ENCODE measurements at places on chromosomes 1 and 21.

DNA sequence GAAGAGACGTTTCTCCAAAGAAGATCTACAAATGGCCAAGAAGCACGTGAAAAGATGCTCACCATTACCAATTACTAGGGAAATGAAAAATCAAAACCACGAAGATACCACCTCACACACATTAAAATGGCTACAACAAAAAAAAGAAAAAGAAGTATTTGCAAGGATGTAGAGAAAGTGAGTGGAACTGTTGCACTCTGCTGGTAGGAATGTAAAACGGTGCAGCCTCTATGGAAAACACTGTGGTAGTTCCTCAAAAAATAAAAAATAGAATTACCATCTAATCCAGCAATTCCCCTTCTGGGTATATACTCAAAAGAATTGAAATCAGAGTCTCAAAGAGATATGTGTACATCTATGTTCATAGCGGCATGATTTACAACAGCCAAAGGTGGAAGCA is 115.4 kb upstream of the EDN2 start:
- no peak for DNase-seq

GRCh38 chr1:212586206-212587015 is 22.1 kb upstream of the ATF3 start:
- no peak for DNase-seq

GRCh38 chr1:164592634-164593033 is 33.6 kb downstream of the PBX1 start:
- no peak for DNase-seq

DNA sequence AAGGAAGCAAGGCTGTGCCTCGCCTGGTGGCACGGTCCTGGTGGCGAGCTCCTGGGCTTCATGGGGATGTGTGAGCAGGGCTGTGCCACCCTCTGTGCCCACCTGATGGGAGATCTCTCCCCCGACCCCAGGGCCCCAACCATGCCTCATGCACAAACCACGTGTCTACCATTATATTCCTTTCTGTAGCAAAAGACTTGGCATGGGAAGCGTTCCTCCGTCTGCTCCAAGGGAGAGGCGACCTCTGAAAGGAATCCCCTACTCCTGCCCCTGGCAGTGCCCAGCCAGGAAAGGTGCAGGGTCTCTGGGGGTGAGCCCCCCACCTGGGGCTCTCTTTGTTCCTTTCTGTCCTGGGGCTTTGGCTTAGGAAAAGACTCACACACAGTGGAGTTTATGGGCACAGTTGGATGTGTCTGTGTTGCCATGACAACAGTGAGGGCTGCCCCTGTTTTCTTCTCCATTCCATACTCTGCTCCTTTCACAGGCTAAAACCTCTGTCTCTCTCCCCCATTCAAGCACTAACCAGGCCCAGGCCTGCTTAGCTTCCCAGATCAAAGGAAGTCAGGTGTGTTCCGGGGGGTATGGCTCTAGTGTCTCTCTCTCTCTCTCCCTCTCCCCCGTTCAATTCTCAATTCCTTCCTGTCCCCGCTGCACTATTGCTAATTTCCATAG is 21.4 kb upstream of the LRRN2 start:
- no peak for DNase-seq

DNA sequence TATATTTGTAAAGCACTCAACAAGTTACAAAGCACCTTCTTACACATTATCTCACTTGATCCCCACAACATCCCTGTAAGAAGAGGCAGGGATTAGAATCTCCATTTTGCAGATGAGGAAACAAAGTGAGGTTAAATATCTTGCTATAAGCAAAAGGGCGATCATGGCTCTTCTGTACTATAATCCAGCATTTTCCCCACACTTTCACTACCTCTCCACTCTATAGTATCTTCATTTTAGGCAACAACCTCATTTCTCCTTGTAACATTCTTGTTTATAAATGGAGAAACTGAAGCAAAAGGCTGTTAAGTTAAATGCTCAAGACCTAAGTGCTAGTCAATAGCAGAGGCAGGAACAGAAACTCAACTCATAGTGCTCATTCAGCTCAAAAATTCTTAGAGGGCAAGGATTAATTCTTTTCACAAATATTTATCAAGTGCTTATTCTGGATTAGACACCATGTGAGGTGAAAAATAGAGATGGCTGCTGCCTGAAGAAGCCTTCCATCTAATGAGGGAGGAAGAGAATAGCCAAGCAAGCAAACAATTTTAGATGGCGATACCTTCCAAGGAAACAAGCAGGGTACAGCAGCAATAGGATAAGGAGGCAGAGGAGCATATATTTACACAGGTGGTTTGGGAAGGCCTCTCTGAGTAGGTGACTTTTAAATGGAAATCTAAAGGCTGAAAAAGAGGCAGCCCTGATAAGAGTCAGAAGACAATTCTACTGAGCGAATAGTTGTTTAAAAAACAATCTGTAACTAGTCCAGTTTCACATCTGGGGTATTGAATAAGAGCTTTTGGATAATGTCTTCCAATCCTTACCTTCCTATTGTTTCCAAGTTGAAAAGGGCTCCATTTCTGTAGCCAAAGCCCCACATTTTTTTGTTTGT is 3.5 kb downstream of the ERRFI1 start:
- no peak for DNase-seq

DNA sequence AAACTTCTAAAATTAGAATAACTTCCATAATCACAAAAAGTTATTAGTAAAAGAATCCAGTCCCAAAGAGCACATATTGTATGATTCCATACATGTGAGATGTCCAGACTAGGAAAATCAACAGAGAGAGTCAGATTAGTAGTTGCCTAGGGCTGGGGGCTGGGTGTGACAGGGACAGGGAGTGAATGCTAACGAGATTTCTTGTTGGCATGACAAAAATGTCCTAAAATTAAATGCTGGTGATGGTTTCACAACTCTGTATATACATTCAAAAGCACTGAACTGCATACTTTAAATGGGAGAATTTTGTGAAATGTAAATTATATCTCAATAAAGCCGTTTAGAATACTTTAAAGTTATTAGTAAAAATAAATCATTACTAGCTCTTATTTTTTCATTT is 92.2 kb downstream of the SLC44A5 start:
- no peak for DNase-seq

- DNase-seq = no peak
Measured at GRCh38 chr21:28747464-28747863, 245.2 kb downstream of the LTN1 start.

DNA sequence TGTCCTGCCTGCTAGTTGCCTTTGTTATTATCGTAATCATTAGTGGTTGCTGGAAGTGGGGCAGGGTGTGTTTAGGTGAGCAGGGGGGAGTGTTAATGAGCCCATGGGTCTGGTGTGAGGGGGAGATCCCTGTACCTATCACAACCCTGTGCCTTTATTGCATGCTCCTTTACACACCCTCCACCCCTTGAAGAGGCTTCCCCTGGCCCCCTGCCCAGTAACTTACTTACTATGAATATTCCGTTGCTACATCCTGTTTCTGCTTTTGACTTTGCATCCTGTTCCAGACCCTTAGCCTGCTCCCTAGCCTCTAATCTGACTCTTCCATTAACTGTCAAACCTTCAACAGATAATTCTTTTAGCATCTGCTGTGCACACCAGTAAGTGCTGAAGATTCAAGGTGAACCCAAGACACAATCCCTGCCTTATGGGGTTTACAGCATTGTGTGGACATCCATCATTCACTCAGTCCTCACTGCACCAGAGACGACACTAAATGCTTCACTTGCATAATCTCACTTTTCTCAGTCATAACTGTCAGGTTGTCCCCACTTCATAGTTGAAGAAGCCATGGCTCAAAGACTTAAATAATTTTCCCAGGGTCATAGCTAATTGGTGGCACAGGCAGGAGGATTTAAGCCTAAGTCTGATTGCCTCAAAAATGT is 47.9 kb downstream of the CDC7 start:
- DNase-seq = no peak

DNA sequence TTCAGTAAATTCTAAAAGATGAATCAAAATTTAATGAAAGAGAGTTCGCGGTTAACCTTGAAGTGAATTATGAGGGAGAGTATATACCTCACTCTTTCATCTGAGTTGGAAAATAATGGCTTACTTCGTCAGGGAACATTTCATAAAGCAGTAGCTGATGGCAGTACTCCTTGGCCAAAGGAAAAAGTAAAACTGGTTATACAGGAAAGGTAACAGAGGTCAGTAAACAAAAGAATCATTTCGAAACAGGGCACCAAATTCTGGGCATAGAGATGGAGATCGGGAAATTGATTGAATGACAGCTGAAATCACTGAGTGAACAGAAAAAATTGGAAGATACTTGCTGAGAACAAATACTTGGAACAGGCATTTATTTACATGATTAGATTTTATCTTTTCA is 199.0 kb downstream of the OLFM3 start:
- no peak for DNase-seq

Measured in activated effector memory CD4-positive, alpha-beta T cell treated with anti-CD3 and anti-CD28 coated beads, Interleukin-2, amount 50 U/mL, for 16 hours (primary cell).